ENCODE measurements at places on chromosomes 7 and 10.

DNA sequence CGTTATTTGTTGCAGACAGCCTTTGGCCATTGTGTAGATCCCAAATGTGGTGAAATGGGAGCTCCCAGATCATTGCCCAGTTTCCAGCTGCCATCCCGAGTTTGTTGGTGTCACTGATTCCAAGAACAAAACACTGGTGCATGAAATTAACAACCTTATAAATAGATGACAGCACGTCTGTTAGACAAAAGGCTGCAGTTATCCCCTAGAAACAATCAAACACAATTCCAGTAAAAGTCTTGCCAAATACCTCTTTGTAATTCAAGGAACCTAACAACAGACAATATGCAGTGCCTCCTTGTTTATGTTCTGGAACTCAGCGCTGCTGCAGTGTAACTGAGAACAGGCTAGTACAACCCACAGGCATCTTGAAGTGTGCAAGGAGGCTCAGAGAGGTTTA is 404.5 kb downstream of the PAXIP1 start:
- no peak for DNase-seq

DNA sequence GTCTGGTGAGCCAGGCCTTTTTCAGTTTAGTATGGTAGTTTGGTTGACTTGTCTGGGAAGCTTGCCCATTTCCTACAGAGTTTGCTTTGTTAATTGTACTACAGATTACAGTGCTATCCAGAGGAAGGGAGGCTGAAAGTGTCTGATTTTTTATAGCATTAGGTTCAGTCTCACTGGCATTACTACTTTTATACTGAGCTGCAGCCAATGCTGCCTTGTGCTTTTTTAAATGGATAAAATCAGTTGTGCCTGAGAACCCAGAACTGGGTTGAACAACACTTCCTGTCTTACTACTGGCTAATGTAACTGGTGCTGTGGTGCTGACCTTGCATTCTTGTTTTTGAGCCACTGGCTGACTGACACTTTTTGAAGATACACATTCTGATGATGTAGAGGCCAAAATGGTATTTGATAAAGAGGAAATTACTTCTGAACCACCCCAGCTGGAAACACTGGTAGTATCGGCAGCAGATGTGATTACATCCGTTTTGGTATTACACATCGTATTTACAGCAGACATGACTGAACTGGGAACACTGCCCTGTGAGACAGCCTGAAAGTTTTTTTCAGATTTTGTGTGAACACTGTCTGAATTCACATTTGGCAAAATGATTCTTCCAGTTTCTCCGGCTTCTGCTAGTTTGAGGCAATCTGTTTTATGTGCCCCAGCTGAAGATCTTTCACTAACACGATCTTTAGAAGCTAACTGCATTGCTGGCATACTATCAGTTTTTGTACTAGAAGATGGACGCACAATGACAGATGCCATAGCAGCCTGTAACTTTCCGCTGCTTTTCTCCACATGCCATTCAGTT is 74.1 kb downstream of the NRBF2 start:
- no peak for DNase-seq

- DNase-seq = no peak
Measured at GRCh38 chr7:92674379-92674778, 84.2 kb upstream of the FAM133B start.

DNA sequence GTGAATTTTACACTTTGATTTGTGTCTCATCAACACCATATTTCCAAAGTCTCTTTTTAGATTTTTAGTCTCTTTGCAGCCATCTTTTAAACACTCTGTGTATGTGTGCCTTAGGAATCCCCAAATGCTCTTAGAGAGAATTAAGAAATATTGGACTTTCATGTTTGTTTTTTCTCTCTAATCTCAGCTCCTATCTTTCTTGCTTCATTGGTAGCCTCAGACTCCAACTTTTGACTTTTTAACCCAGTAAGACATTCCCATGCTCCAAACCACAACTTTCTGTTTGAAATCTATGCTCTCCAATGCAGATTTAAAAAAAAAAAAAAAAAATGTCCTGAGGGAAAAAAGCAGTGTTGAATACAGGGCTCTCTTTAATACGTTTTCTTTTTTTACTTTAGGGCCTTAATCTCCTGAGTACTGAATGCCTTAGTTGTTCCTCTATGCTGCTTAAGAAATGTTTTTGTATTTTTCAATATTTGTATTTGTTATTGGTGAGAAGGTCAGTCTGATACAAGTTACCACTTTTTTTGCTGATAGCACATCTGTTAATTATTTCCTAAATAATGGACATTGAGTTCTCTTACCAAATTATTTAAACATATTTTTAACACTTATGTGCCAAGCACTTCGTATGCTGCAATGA is 489.9 kb downstream of the NXPH1 start:
- no peak for DNase-seq

- no peak for DNase-seq
Measured at GRCh38 chr10:5888351-5888750, 1.3 kb downstream of the ANKRD16 start.

Data from stimulated activated CD8-positive, alpha-beta memory T cell treated with anti-CD3 and anti-CD28 coated beads, Interleukin-12 subunit alpha, Interleukin-12 subunit beta, amount 100 ng/mL, for 1 hour (primary cell).